ENCODE measurements at places on chromosomes 5 and 9.

DNA sequence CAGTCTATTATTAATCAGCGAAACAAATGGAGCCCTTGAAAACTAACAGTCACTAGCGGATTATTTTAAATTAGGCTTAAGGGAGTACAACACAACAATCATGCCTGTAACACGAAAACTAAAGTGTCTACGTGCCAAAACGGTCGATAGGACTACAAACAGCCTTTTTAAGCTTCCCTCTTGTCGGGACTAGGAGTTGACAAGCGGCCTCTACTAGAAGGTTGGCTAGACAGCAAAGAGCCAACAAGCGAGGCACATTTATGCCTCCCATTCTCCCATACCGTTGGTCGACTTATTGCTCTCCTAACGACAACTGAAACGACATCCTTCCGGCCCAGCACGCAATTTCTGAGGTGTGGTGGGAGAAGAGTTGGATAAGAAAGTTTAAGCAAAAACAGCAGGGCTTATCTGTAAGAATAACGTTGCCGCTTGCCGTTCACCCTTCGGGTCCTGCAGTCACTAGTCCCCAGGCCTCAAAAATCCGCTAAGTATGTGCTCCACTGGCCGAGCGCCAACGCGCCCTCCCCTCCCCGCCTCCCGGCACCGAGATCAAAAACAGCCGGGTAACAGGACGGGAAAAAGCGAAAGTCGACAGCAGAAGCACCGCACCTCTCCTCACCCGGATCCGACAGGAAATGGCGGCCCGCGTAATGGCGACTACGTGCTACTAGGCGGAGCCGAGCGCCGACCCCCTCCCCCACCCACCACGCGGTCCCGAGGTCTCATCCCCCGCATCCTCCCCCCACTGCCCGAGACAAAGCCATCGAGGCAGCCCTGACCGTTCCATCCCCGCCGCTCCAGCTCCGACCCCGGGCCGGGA, 813 bp downstream of the HNRNPK start:
- DNase-seq, result peak; percentile 92

DNA sequence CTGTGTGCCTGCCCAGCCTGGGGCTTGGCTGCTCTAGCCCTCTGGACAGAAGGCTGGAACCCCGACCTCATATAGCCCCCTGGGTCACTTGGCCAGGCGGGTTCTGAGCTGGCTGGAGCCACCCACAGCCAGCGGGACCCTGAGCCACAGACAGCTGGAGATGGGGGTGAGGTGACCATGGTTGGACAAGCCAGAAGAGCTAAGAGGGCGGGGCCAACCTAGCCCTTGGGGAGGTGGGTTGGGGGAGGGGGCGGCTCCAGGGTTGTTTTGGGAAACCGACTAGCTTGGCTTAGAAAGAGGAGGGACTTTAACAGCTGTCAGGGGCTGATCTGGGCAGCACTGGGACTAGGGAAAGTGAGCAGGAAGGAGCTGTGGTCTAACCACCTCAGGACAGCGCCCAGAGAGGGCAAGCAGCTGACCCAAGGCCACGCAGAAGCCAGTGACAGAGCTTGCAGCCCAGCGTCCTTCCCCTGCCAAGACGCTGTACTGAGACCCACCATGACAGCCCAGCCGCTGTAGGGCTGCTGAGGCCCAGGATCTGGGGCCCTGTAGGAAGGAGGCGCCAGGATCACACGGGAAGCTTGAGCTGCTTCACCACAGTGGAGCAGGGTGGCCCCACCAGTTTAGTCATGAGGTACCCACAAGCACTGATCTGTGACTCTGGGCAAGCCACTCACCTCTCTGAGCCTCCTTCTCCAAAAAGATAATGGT, 2.2 kb downstream of the AIF1L start:
- no peak for DNase-seq

DNA sequence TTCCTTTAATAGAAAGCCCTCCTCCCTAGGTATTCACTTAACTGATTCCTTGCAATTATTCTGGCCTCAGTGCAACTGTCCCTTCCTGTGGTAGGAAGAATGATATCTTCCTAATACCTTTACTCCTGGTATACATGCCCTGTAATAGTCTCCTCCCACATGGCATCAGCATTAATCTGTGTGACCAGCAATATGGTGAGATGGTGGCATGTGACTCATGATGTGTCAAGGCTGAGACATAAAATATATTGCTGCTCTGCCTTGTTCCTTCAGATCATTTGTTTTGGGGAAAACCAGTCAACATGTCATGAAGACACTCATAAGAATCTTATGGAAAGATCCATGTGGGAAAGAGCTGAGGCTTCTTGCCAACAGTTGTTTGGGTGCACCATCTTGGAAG, 149.1 kb upstream of the TRPM3 start:
- no peak for DNase-seq

DNA sequence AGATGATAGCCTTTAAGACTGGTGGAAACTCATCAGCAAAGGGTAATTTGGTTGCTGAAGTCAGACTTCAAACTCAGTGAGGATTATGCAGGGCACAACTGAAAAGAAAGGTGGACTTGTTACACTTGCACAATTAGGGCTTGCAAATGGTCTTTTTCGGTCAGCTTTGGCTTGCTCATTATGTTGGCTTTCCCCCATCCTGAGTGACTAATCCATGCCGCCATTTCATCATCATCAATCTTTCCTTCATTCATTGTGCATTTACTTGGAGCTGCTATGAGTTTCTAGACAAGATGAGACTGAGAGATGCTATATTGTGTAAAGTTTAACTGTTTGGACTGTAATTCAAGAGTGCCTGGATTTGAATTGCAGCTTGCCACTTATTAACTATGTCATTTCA, 134.8 kb upstream of the PPP1R2B start:
- no peak for DNase-seq

- DNase-seq, result no peak
Observed at GRCh38 chr9:96044401-96044800, 168.9 kb downstream of the ERCC6L2 start.

Measured in femur (tissue), 1 donor.